ENCODE measurements at places on chromosomes 1 and 21. TPM values are rescaled to one million over a fixed set of nuclear protein-coding genes. Genes with fewer than 3 reads are reported as not detected.

Gene NTRK1
- not detected for total RNA-seq

Gene NHLH1
- total RNA-seq = 0.65 TPM

Gene PKLR
- 0.51 TPM for total RNA-seq

Gene BGLAP
- 3.7 TPM for total RNA-seq

Gene FCRL5
- total RNA-seq = 44.8 TPM

Gene MAP3K7CL
- total RNA-seq = 13.0 TPM

Gene PDZK1IP1
- not detected for total RNA-seq

Gene CYP4B1
- not detected for total RNA-seq

Gene PIGV
- 18.0 TPM for total RNA-seq

Gene UBL4B
- total RNA-seq = not detected

Gene SLC9C2
- total RNA-seq = not detected

Gene CACNA1S
- not detected for total RNA-seq

Gene SYCP1
- total RNA-seq = not detected

Gene MAP3K6
- 11.3 TPM for total RNA-seq

Gene LCE3E
- total RNA-seq = not detected

Gene ALDH4A1
- total RNA-seq = 6.2 TPM

Gene MATN1
- not detected for total RNA-seq

Gene PRKAA2
- total RNA-seq = not detected

Gene ANGPTL3
- total RNA-seq = not detected

Gene KPRP
- not detected for total RNA-seq

Gene CXADR
- 6.6 TPM for total RNA-seq

Data from OCI-LY7 (cell line).